ENCODE measurements at places on chromosomes 7 and 10.
A peak's percentile ranks its signal among the peaks of the same experiment; 100 is the strongest.

DNA sequence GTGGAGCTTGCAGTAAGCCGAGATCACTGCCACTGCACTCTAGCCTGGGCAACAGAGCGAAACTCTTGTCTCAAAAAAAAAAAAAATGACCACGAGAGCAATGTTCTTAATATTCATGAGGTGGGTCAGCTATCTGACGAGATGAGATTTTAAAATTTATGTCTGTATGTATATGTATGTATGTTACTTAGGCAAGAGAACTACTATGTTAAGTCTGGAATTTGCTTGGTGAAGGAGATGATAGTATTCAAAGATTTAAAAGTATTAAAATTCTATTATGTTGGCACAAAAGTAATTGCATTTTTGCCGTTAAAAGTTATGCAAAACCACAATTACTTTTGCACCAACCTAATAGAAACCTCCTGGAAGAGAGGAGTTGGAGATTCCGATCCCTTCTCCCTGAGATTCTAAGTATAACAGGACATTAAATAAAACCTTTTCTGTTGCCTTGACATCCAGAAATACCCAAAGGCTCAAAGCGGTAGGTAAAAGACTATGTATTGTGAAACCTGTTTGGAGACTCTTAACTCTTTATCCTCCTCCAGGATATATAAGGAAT is 114.3 kb upstream of the TNS3 start:
- DNase-seq = no peak

GRCh38 chr7:44977959-44978335 is 868 bp downstream of the MYO1G start:
- peak; percentile 80 for DNase-seq

GRCh38 chr10:110525349-110526260 is 27.9 kb downstream of the DUSP5 start:
- no peak for DNase-seq

GRCh38 chr7:129098409-129099084 is 43.6 kb upstream of the TNPO3 start:
- DNase-seq = no peak

DNA sequence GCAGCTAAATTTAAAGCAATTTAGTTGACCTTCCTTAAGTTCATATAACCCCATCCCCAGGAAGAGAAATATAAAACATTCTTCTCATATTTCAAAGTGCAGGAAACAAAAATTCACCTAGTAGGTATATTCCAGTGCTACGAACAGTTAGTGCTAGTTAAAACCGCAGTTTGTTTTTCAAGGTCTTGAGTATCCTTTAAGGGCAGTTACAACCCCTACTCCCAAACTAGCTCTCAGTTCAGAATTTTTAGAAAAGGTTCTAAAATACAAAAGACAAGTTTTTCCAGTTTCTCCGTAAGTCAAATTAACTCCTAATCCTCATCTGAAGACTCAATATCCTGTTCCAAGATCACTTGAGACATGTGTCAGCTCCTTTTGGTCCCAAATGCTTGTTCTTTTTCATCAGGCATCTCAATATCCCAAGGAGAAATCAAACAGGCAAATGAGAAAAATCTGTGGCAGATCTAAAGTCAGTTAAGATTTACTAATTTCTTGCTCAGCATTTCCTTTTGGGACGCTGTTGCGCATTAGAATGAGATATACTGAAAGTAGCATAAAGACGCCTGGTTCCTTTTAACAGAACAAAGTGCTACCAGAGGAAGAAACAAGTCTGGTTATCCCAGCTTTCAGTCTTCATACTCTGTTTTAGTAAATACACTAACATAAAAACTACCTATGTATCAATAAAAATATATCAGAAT is 51.8 kb downstream of the ARHGAP12 start:
- DNase-seq = no peak

DNA sequence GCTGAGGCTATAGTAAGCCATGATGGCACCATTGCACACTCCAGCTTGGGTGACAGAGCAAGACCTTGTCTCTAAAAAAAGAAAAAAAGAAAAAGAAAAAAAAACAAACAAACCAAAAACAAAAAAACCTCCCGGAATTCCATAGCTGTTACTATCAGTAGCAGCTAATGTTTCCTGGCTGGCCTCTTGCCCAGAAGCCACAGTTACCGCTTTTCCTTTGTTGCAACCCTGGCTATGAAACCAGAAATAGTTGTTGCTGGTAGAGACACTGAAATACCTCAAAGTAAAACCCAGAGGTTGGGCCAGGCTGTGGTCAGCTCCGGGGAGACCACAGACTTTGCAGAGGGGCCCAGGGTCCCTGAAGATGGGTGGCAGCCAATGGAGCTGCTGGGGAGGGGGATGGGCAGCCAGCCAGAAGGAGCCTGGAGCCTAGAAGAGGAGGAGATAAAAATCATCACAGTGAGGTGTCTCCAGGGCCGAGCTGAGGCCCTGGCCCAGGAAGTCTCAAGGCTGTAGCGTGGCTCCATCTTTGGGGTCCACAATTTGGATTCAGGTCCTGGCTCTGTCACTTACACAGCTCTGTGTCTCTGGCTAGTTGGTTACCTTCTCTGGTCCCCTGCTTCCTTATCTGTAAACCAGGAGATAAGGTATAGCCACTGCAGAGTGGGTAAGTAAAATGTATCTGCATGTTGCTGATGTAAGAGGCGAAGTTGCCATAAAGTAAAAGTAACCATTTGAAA is 3.4 kb upstream of the CHST12 start:
- DNase-seq = peak; percentile 55

DNA sequence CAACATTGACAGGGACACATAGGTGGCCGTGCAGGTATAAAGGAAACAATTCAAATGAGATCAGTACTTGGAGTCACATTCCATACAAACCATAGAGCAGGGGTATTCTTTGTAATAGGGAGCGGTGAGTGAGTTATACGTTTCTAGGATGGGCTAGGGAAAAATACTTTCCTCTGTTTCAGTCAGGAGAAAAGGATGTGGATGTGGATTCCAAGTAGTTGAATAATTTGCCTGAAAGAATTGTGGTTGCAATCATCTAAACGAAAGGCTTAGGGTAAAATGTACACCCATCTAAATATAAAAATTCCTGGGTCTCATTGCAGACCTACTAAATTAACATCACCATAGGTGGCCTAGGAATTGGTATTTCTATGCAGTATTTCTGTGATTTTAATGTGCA is 270.7 kb upstream of the IGFBP3 start:
- no peak for DNase-seq

- no peak for DNase-seq
Observed at GRCh38 chr7:68576366-68576765, 1021.9 kb upstream of the AUTS2 start.

GRCh38 chr10:11036424-11037011 is 18.8 kb downstream of the CELF2 start:
- no peak for DNase-seq

DNA sequence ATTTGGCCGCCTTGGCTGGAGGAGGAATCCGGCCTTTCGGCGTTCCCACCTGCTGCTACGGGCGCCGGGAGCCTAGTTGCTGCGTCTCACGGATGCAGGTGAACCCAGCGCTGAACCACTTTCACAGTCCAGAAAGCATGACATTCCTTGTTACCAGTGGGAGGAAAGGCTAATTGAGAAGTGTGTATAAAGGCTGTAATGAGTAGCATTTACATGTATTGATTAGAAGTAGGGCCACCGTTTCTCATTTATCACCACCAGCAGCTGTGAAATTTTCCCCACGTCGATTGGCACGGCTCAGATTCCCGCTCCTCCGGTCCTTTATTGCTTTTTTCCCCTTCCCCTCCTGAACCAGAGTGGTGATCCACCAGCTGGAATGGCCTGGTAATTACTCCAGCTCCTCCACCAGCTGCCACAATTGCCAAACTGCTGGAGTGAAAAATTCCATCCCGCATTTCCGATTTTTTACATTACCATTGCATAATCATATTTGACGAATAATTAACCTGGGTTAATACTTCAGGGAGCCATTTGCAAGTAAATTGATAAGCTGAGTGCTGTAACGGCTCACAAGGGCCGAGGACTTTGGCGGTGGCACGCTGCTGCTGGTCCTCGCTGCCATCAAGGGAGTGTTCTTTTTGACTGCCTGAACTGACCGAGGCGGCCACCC is 153.3 kb downstream of the POU6F2 start:
- peak; percentile 83 for DNase-seq

DNA sequence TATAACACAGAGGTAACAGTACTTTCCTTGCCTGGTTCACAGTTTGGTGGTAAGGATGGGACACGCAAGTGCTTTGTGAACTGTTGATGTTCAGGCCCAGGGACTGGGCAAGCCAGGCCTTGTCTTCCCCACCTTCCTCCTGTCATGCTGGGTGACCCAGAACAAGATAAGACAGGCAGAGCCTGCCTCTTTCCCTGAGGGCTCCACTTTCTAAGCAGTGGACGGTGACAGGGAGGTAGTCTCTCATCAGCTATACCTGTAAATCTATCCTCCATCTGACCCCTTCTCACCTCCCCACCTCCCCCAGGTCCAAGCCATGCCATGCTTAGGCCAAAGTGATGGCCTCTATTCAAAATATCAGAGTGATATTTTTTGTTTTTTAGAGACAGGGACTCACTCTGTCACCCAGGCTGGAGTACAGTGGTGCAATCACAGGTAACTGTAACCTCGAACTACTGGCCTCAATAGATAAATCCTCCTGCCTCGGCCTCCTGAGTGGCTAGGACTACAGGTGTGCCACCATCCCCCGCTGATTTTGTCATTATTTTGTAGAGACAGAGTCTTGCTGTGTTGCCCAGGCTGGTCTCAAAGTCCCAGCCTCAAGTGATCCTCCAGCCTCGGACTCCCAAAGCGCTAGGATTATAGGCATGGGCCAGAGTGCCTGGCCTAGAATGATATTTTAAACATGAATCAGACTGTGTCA is 42.8 kb downstream of the PDLIM1 start:
- DNase-seq = no peak

- DNase-seq = no peak
Observed at GRCh38 chr7:147033641-147034040, 917.0 kb downstream of the CNTNAP2 start.

DNA sequence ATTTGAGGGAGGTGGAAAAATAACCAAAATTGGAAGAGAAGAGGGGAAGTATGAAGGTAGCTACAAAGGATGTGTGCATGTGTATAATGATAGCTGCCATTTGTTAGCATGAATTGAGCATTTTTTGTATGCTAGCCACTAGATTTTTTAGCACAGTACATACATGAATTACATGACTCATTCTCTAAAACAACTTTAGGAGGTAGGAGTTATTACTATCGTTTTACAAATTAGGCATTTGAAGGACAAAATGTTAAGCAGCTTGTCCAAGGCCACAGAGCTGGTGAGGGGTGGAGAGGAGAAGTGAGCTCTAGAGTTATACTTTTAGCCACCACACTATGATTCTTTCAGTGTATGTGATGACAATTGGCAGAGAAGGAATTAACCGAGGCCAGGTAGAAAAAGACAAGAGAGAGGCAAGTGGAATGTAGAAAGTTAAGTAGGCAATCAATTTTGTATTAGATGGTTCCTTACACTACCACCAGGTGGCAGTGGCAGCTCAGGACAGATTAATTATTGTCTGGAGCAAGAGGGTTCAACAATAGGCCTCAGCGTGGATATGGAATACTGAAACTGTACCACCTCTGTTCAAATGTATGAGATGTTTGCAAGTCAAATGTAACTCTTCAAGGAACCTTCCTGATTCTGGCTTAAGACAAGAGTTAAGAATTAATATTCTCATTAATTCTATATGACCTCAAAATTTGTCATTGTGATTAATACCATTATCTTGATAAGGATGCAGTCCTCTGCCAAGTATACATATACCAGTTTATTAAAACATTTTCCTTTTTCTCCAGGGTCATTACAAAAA is 128.0 kb downstream of the MBL2 start:
- DNase-seq = no peak

DNA sequence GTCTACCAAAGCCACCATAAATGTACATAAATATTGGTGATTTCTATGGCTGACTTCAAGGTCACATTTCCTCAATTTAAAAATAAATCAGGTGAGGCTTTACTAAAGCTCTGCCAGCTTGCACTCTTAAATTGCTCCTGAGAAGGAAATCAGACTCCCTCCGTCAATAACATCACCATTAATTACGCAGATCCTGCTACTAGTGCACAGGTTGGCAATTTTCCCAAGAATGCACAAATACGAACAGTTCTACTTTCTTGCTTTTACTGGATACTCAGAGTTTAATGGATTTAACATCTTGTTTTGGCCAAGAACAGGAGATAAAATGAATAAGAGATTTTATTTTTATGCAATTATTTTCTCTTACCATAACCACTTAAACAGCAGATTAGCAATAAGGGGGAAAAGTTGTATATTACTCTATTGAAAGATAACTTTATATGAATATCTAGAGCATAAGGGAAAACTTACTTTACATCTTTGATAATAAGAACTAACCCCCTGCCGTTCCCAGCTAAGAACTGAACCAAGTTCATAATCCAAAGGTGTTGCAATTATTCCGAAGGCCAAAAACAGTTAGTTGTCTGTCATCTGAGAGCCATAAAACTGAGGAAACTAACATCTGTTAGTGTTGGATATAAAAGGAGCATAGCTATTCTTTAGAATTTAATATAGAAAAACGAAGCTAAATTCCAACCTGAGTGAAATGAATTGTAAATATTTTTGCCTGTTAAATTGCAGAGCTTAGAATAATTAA is 140.5 kb downstream of the TWIST1 start:
- DNase-seq = no peak

GRCh38 chr7:96198047-96198636 is 123.8 kb downstream of the SLC25A13 start:
- no peak for DNase-seq

- DNase-seq = no peak
Observed at GRCh38 chr7:115293628-115294240, 371.8 kb downstream of the MDFIC start.

- no peak for DNase-seq
Observed at GRCh38 chr10:87837445-87837844, 19.4 kb upstream of the ATAD1 start.

GRCh38 chr7:156001496-156002260 is 189.4 kb upstream of the SHH start:
- DNase-seq = no peak

- DNase-seq = no peak
Observed at GRCh38 chr7:2800931-2801688, 43.0 kb downstream of the GNA12 start.

GRCh38 chr7:134605978-134606923 is 40.4 kb upstream of the BPGM start:
- peak; percentile 53 for DNase-seq

GRCh38 chr7:19392246-19392645 is 247.0 kb upstream of the FERD3L start:
- no peak for DNase-seq

DNA sequence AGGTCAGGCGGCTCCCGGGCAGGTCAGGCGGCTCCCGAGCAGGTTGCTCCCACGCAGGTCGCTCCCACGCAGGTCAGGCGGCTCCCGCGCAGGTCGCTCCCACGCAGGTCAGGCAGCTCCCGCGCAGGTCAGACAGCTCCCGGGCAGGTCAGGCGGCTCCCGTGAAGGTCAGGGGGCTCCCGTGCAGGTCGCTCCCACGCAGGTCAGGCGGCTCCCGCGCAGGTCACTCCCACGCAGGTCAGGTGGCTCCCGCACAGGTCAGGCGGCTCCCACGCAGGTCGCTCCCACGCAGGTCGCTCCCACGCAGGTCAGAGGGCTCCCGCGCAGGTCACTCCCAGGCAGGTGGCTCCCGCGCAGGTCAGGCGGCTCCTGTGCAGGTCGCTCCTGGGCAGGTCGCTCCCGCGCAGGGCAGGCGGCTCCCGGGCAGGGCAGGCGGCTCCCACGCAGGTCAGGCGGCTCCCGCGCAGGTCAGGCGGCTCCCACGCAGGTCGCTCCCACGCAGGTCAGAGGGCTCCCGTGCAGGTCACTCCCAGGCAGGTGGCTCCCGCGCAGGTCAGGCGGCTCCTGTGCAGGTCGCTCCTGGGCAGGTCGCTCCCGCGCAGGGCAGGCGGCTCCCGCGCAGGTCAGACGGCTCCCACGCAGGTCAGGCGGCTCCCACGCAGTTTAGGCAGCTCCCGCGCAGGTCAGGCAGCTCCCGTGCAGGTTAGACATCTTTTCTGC is 30.7 kb downstream of the PTPRN2 start:
- no peak for DNase-seq

- DNase-seq = no peak
Observed at GRCh38 chr7:17408245-17408903, 109.9 kb downstream of the AHR start.

Data from NCI-H1092 (cell line).